ENCODE measurements at places on chromosomes 16 and 17.

DNA sequence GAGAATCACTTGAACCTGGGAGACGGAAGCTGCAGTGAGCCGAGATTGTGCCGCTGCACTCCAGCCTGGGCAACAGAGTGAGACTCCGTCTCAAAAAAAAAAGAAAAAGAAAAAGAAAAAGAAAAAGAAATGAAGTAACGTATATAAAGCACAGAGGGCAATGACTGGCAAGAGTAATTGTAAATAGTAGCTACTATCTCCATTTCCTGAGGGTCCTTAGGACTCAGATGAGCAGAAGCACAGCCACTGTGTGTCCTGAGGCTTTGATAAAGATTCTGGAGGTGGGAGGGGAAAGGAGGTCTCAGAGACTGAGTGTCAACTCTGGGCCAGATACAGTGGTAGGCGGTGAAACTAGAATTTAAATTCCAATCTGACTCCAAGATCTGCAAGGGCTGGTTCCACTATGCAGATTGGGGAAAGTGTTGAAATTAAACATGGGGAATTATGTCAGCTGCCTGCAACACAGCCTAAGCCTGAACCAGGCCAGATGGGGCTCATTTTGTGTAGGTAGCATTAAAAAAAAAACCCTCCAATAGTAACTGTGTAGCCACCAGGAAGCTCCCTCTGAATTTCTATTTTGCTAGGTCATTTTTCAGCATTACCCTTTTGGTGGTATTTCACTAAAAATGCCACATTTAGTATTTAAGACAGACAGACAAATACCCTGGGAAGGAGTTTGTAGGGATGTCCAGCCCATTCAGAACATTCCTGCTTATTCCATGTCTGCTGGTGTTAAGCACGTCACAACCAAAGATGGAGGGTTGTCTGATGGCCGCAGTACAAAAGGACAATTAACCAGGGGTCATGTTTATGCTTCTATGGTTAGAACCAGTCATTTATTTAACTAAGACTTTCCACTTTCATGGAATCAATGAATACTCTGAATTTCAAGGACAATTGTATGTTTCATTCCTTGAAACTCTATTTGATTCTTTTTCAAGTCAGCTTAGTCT is 46.1 kb downstream of the TBX4 start:
- DNase-seq, result no peak

DNA sequence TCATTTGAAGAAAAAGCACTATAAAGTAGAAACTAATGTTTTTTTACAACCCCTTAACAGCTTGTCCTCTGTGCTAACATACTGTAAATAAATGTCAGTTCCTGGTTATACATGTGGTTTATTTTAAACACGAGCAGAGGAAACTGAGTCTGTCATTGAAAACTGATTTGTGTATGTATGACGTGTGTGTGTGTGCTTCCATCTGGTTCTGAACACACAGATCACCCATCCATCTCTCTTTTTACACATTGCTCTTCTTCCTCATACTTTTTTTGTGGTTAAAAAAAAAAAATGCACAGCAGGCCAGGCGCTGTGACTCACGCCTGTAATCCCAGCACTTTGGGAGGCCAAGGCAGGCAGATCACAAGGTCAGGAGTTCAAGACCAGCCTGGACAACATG is 49.5 kb downstream of the ZNF423 start:
- DNase-seq, result no peak

GRCh38 chr17:78185981-78186691 is 716 bp downstream of the TK1 start:
- DNase-seq, result peak; percentile 3

DNA sequence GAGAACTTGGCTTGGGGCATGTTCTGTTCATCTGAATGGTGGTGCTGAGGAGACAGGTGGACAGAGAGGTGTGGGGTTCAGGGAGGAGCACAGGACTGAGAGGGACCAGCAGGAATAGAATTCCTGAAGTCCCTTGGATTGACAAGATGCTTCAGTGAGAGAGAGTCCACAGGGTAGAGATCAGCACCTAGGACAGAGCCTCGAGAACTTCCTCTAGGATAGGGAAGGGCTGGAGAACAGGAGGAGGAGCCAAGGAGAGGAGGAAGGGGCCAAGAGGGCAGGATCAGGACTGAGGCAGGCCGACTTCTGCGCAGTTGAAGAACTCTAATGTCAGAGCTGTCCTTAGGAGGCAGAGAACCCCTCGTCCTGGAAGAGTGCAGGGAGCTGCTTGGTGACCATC is 138.4 kb downstream of the PRKCB start:
- DNase-seq, result no peak

GRCh38 chr16:3143598-3144320 is 8.9 kb downstream of the ZNF213 start:
- DNase-seq, result no peak

DNA sequence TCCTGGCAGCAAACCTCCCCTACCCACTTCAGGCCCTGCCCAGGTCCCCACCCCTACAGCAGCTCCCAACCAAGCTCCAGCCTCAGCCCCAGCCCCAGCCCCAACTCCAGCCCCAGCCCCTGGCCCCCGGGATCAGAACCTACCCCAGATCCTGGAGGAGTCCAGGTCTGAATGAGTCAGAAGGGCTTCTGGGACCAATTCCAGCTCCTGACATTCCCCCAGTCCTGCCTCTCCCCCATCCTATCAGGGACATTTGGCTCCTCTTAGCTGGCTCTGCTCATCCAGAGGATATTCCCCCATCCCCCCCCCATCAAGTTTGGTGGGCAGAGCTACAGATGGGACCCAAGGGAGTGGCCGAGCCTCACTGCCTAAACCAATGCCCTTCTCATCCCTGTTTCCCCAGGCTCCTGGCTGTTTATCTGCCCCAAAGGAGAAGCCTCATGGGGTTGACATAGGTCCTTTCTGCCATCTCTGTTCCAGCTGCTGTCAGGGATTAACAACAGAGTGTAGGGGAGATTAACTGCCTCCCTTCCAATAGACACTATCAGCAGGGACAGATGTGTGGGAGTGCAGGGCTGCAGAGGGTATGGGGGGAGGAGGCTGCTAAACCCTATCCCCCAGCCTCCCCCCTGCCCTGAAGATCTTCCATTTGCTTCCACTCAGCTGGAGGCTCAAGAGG is 16.5 kb downstream of the CNTNAP1 start:
- DNase-seq, result peak; percentile 70

- peak; percentile 52 for DNase-seq
These were observed 5.5 kb downstream of the TIMM22 start for GRCh38 chr17:1002412-1002753.

GRCh38 chr17:75693500-75694481 is 26.7 kb downstream of the SAP30BP start:
- DNase-seq, result peak; percentile 99

- no peak for DNase-seq
These were observed 208.6 kb downstream of the KATNIP start for GRCh38 chr16:27758544-27758943.

DNA sequence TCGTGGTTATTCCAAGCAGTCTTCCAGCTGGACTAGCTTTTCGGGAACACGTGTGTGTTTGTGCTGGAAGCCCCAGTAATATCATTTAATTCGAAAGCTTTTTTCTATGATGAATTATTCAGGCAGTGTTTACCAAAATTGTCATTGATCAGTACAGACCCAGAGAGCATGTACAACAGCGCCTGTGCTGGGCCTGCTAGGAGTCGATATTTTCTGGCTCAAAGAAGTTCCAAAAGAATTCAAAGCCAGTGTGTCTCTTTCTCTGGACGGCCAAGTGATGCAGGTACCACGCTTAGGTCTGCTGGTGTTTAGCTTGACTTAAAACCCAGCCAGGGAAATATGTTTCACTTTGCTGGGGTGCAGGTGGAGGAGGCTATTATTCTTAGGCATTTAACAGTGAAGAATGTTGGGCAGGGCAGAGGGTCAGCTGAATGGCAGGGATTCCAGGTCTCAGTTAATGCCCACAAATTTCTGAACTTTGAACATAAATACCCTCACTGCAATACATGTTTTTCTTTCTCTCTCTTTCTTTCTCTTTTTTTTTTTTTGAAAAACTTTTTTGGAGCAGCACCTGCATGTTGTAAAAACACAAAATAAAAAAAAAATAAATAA is 401.3 kb downstream of the WWOX start:
- no peak for DNase-seq

GRCh38 chr17:74605361-74605760 is 13.3 kb upstream of the CD300LD start:
- peak; percentile 60 for DNase-seq

DNA sequence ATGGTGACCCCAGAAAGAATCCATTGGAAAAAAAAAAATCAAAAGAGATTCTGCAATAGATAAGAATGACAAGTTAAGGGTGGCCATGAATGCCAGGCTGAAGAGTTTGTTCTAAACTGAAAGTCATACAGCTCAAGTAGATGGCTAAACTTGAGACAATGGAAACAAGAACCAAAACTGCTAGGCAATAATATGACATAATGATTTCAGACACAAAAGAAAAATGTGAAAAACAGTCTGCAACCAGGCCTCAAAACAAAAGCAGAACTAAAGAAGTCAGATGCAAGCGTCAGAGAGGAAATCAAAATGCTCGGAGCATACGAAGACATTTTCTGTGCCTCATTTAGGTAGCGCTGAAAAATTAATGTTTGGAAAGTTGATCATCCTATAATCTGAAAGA is 54.4 kb upstream of the YPEL2 start:
- DNase-seq, result no peak

DNA sequence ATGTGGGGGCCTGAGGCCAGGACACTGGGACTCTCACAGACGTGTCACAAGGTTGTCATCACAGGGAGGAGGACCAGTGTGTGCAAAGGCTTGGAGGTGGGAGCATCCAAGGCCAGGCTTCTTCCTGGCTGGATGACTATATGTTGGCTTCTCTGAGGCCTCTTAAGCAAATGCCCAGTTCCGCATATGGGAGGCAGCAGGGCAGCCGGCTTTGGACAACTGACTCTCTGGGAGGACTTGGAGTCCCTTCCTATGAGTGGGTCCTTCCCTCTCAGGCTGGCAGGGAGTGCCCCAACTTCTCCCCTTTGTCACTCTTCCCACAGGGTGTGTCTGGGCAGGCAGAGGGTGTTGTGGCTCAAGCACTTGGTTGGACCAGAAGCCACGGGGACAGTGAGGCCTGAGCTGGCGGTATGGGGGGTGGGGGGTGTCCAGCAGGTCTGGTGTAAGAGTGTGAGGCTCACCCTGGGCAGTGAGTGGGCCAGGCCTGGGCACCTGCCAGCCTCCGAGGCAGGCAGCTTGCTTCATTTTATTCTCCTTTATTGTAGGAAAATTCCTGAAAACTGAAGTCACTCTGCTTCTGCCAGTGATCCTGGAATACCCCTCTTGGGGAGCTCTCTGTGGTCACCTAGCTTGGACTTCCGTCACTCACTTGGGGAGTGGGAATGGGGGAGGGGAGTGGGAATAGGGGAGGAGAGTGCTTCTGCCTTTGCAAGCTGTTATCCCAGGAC is 14.9 kb downstream of the ADGRG1 start:
- peak; percentile 51 for DNase-seq

DNA sequence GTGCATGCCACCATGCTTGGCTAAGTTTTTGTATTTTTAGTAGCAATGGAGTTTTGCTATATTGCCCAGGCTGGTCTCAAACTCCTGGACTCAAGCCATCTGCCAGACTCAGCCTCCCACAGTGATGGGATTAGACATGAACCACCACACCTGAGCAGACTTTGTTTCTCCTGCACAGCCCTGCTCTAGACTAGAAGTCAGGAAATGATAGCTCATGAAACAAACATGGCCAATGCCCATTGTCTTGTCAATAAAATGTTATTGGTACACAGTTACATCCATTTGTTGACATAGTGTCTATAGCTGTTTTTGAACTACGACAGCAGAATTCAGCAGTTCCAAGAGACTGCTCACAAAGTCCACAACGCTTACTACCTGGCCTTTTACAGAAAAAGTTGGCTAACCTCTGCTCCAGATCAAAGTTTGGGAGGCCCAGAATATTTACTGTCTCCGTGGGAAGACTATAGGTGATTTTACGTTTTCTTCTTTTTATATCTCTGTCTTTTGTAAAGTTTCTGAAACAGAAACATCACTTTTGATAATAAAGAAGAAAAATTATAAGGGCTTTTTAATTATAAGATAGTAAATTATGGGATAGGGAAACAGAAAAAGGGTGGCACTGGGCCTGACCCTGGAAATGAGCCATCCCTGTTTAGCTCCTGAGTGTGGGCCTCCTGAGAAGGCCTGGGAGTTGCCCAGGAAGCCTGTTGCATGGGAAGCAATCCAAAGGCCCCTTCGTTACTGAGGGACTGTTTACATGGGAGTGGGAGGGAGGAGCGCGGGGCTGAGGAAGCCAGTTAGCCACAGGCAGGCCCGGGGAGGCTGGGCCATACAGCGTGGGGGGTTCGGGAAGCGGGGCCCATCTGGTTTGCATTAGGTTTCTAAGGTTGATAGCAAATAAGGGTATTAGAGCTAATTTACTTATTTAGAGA is 201.5 kb downstream of the IRF8 start:
- no peak for DNase-seq

GRCh38 chr16:10309271-10309932 is 76.5 kb upstream of the ATF7IP2 start:
- DNase-seq, result no peak

DNA sequence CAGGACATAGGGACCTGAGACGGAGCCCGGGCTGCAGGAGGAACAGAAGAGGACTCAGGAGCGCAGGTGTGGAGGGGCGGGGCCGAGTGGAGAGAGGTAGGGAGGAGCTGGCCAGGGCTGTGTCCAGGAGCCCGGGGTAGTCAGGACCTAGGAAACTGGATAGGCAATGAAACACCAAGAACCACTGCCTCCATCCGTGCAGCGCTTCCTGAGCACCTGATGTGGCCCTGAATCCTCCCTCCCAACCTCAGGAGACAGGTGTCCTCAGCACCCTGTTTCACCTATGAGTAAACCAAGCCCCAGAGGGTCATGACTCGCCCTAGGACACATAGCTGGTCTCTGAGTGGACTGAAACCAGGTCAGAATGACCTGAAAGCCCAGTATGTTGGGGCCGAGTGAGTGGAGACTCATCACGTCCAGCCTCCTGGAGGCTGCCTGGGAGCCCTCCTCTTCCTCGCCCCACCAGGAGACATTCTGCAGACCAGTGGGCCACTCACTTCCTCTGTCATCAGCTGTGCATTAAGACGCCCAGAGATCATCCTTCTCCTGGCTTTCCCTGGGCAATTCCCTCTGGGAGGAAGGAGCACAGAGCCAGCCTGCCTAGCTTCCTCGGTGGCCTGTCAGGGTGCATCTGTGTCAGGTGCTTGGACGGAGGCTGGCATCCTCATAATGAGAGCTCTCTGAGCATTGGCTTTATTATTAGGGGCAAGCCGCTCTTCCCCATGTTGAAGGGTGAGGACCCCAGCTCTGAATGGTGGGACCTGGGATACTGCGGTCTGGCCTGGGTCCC is 72.8 kb downstream of the SCNN1B start:
- DNase-seq, result no peak
